ENCODE measurements at places on chromosomes 1 and 21.

- DNase-seq: no peak
Observed at GRCh38 chr1:183032122-183032921, 9.1 kb downstream of the LAMC1 start.

DNA sequence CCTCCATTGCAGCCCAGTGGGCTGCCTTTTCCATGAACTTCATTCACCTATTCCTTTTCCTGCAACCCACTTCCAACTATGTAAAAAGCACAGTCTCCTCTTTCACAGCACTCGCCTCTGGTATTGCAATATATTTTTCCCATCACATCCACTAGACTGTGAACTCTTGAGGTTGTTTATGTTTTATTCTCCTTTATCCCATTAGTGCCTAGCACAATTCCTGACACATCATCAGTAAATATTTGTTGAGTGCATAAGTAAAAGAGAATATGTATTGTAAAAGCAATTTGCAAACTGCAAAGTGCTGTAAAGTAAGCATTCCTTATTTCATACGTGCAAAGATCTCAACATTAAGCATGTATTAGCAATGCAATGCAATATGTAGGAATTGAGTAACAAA, 27.9 kb upstream of the NRIP1 start:
- DNase-seq: no peak

DNA sequence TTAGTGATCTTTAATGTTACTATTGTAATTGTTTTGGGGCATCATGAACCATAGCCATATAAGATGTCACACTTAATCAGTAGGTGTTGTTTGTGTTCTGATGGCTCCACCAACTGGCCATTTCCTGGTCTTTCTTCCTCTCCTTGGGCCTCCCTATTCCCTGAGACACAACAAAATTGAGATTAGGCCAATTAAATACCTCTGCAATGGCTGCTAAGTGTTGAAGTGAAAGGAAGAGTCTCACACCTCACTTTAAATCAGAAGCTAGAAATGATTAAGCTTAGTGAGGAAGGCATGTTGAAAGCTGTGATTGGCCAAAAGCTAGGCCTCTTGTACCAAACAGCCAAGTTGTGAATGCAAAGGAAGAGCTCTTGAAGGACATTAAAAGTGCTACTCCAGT, 30.7 kb downstream of the PPP2R5A start:
- no peak for DNase-seq

DNA sequence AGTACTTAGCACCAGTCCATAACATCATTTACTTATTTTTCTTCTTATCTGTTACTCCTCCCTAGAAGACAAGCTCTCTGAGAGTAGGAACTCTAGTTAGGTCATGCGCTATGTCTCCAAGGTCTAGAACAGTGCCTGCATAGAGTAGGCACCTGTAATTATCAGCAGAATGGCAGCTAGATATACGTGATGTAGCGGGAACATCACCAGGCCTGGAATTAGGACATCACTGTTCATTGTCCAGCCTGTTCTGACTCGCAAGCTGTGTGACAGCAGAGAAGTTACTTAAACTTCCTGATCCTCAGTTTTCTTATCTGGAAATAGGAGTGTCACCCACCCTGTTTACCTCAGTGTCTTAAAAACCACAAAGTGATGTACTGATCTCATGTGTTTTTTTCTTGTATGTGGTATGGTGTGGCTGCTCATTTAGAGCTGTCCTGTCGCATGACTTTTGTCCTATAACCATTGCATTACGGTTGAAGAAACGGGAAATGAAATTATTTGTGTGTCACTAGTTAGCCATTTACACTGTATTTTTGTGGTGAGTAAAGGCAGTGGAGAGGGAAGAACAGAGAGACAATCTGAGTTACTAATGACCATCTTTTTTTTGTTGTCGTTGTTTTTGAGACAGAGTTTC, 37.1 kb upstream of the EXO1 start:
- DNase-seq: no peak

Measured in skeletal muscle cell (primary cell).